ENCODE measurements at places on chromosomes 5 and 9.
A peak's percentile ranks its signal among the peaks of the same experiment; 100 is the strongest.

GRCh38 chr5:163362840-163363371 lies 74.5 kb upstream of the CCNG1 start:
- no peak for DNase-seq

- no peak for DNase-seq
Measured at GRCh38 chr5:126753227-126753626, 23.7 kb upstream of the LMNB1 start.

- no peak for DNase-seq
Measured at GRCh38 chr5:103037673-103038455, 82.1 kb downstream of the GIN1 start.

DNA sequence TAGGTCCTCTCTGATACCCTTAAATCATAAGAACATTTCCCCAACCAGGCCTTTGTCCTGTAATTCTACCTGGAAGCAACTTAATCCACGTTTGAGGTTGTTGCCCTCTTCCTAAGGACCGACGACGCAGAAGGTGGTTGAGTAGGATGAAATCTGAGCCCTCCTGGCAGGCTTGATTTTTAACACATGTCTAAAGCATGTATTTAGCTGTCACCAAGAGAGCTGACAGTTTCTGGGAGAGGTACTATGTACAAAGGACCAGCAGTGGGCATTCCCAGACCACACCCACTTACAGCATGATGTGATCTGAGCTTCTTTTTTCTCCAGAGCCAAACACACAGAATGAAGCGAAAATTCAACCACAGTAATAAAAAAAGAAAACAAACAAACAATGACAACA lies 260.9 kb downstream of the SH3GL2 start:
- no peak for DNase-seq

DNA sequence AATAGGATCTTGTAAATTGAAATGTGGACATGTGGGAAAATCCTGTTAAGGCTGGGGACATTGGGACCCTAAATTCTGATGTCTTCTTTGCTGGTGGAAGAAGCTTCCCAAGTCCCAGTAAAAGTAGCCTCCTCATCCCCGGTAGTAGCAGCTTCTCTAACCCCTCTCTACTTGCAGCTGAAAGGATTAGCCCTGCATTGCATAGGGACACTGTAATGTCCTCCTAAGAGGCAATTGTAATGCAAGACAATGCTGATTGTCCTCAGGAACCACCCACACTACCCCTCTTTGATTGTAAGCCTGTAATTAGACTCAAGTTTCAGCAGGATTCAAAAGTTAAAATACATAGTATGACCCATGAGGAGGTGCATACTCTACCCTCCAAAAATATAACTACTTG lies 1938.4 kb upstream of the C9orf72 start:
- no peak for DNase-seq

DNA sequence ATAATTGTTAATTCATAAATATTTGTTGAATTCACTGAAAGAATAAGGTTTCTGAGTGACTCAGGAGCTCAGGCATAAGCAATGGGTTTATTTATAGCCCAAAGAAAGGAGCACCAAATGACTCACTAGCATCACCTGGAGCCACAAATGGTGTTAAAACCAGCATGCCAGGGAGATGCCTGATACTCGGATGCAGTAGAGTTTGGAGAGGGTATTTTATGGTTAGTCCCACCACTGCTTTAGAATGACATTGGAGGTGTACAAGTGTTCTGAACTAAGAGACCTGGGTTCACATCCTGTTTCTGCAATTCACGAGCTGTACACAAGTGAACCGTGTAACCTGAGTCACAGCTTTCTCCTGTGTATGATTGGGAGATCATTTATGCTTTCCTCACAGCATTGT lies 25.2 kb downstream of the CCL28 start:
- DNase-seq = no peak

DNA sequence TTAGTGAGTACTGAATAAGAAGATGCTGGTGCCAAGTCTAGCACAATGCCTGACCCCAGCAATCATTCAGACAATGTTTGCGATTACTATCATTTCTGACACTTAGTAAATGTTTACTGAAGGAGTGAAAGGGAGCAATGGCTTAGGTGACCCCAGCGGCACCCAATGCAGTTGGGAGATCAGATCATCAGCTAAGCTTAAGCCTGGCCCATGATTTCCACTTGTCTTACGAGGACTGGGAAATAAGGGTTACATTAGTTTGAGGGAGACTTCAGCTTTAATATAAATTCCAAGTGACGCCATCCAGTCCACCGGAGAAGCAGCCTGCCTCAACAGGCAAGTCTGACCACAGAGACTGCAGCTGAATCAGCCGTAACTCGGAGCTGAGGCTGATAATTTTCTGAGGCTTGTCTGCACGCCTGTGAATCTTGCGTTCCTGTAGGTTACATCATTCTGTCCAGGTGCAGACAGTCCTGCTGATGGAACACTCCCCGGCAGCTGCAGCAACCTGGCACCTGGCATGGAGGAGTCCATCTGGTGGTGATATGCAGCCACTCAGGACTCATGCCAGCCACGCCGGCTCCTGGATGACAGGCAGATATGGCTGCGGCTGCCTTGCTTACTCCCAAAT lies 34.9 kb upstream of the FGF1 start:
- no peak for DNase-seq

DNA sequence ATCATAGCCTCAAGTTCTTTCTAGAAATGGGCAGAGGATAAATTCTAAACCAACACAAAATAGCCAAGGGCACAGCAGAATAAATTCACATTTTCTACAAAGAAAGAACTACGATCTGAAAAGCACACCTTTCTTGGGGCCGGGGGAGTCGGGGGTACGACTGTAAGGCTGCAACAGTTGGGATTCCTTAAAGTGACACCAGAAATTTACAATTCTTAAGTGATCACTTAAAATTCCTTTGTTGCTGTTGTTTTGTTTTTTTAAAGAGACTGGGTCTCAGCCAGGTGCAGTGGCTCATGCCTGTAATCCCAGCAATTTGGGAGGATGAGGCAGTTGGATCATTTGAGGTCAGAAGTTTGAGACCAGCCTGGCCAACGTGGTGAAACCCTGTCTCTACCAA lies 95.8 kb downstream of the CDK5RAP2 start:
- DNase-seq = no peak

GRCh38 chr5:125152461-125153189 lies 406.2 kb upstream of the ZNF608 start:
- peak; percentile 55 for DNase-seq

GRCh38 chr9:81578606-81579005 lies 110.7 kb downstream of the TLE1 start:
- DNase-seq = no peak

DNA sequence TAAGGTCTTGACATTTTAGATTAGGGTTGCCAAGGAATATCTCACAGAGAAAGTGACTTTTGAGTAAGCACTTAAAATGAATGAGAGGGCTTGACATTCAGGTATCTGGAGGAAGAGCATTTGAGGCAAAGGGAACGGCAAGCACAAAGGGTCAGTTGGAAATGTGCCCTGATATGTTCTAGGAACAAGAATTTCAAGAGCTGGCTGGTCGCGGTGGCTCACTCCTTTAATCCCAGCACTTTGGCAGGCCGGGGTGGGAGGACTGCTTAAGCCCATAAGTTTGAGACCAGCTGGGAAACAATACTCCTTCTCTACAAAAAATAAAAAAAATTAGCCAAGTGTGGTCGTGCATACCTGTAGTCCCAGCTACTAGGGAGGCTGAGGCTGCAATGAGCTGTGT lies 16.5 kb downstream of the KIAA1958 start:
- no peak for DNase-seq

GRCh38 chr9:38393128-38393796 lies 760 bp downstream of the ALDH1B1 start:
- DNase-seq = no peak

DNA sequence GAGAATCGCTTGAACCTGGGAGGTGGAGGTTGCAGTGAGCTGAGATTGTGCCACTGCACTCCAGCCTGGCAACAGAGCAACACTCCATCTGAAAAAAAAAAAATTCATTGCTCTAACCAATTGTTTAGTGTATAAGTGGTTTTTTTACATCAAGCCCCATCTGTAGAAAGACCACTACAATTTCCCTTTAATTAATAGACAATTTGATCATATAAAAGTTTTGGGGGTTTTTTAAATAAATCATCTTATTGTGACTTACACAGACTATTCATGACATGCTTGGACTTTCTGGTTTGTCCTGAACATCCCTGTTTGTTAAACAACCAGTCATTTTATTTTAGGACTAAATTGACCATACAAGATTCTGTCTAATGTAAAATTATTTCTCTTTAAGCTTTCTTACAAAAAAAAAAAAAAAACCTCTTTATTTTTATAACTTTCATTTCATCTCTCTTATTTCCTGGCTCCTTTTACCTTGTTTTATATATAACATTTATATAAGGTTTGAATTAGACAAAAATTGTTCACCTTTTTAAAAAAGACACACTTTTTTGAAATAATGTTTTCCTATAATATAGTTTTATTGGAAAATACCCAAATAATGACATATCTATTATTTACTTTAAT lies 9.8 kb upstream of the FANCC start:
- no peak for DNase-seq

- no peak for DNase-seq
Measured at GRCh38 chr5:74294231-74294705, 346.3 kb downstream of the ENC1 start.

DNA sequence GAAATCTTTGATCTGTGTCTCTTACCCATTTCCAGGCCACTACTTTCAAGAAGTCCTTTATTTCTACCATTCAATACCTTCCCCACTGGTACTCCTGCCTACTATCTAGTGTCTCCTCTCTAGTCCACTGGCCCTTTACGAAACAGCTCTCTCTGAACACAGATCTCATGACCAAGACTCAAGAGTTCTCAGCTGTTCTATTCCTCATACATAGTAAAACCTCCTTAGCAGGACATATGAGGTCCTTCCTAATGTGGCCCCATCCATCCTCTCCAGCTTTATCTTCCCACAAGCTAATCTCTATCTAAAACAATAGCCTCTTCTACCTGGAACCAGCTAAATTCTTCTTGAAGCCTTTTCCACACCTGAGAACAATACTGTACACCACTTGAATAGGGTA lies 2.6 kb downstream of the TEX10 start:
- DNase-seq = no peak

- no peak for DNase-seq
Measured at GRCh38 chr9:138119202-138120027, 241.8 kb downstream of the CACNA1B start.

DNA sequence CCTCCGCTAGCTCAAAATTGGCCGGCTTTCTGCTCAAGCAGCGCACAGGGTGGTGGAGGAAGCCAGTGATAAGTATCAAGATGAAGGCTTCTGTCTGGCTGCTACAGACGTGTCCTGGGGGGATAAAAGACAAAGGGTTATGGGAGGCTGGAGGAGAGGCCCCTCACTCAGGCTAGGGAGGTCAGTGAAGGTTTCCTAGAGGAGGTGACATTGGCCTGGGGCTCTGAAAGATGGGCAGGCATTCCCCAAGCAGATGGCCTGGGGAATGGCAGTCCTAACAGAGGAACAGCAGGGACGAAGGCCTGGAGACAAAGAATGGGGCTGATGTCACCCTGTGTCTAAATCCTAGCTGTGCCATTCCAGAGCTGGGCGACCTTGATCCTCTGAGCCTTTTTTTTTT lies 32.3 kb downstream of the OLFML2A start:
- DNase-seq = no peak

DNA sequence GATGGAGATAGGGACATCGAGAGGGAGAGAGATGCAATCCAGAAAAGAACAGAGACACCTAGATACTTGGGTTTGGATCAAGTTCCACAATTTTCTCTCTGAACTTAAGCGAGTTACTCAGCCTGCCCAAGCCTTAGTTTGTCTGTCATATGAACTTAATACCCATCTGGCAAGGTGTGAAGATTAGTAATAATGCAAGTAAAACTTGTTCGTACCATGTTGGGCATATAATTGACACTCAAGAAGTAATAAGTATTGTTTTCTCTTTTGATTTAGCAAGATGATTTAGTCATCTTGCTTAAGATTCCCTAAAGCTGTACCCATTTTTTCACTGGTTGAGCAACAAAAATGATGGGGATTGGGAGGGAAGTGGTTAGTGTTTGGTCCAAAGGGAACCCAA lies 7.5 kb downstream of the RABGAP1 start:
- DNase-seq = no peak

- DNase-seq = no peak
Measured at GRCh38 chr5:174733091-174733690, 8.8 kb downstream of the MSX2 start.

- no peak for DNase-seq
Measured at GRCh38 chr9:37974506-37975173, 70.7 kb upstream of the SLC25A51 start.

- DNase-seq = no peak
Measured at GRCh38 chr5:104456122-104456521, 893.5 kb upstream of the NUDT12 start.

GRCh38 chr9:33932078-33932807 lies 115.3 kb downstream of the UBE2R2 start:
- no peak for DNase-seq

GRCh38 chr5:131505237-131505908 lies 129.7 kb downstream of the RAPGEF6 start:
- peak; percentile 82 for DNase-seq

DNA sequence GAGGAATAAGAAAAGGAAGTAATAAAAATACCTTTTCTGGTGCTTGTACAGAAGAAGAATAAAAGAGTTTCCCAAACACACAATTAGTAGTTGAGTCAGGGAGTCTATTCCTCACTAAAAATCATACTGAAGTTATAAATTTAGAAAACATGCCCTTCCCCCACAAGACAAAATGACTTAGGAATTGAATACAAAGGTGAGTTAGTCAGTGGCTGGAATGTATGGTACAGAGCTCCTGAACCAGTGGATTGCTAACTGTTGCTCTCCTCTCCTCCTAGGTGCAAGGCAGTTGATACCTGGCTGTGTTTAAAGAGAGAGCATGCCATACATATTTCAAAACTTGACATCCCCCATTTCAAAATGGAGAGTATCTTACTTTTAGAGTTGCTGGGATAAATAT lies 1.9 kb downstream of the GDA start:
- DNase-seq = no peak

DNA sequence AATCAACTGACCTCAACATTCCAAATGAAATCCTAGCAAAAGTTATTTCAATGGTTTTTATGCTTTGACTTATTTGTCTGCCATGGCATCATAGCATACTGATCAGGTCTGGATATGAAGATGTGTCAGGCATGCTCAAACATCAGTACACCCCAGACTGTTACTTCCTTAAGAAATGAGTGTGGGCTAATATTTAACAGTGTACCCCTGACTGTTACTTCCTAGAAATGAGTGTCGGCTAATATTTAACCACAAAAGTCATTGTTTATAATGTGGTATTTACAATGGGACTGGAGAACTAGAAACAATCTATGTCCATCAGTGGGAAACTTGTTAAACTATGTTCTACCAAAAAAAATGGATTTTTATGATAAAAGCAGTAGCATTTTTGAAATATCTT lies 38.1 kb upstream of the HNRNPA0 start:
- no peak for DNase-seq

- no peak for DNase-seq
Measured at GRCh38 chr9:35869621-35870216, 482 bp downstream of the OR13J1 start.

- DNase-seq = no peak
Measured at GRCh38 chr9:123375469-123376132, 19.6 kb downstream of the CRB2 start.

- DNase-seq = no peak
Measured at GRCh38 chr9:95061916-95062595, 255.5 kb downstream of the FANCC start.
